ENCODE measurements at places on chromosomes 4 and X. TPM values are rescaled to one million over a fixed set of nuclear protein-coding genes. Genes with fewer than 3 reads are reported as not detected.

XAGE2 gene
- total RNA-seq = not detected

DNA sequence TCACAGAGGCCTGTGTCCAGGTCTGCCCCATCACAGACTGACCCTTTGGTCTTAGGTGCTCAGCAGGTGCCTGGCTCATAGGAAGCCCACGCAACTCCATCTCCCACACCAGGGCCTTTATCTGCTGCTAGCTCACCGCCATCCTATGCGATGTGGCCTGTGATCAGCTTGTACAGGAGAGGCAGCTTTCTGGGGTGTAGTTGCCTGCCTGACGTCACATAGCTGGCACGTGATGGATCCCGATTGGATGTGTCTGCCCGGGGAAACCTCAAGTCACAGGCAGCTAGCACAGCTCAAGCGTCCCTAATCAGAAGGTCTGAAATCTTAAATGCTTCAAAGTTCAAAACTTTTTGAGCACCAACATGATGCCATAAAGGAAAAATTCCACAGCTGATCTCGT lies 41.2 kb upstream of the CLDN34 start:
- no peaks in the 10 kb centered on the region for H3K4me1 ChIP-seq
- no peak overlapping the region for H3K4me3 ChIP-seq
- no peaks in the 10 kb centered on the region for H3K27me3 ChIP-seq

DNA sequence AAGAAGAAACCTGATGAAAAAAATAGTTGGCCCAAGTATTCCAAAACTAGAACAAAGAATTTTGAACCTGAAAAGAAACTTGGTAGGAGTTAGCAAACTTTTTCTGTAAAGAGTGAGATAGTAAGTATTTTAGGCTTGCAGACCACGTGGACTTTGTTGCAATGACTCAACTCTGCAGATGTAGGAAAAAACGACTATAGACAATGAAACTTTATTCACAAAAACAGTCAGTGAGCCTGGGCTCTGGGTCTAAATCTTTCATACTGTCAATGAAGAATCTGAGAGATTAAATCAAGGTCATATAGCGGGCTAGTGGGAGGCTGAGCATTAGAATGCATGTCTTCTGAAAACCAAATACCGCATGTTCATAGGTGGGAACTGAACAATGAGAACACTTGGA lies 23.0 kb downstream of the SH3D19 start:
- H3K4me3 ChIP-seq = no peak overlapping the region
- H3K27ac ChIP-seq = no peak overlapping the region
- peaks cover 13% of the 10 kb centered on the region for H3K4me1 ChIP-seq
- H3K36me3 ChIP-seq = no peaks in the 10 kb centered on the region

GRCh38 chrX:122546269-122546668 lies 637.8 kb upstream of the GRIA3 start:
- DNase-seq = no peak
- no peaks in the 10 kb centered on the region for H3K36me3 ChIP-seq
- H3K4me3 ChIP-seq = no peak overlapping the region
- H3K27me3 ChIP-seq = no peaks in the 10 kb centered on the region

DNA sequence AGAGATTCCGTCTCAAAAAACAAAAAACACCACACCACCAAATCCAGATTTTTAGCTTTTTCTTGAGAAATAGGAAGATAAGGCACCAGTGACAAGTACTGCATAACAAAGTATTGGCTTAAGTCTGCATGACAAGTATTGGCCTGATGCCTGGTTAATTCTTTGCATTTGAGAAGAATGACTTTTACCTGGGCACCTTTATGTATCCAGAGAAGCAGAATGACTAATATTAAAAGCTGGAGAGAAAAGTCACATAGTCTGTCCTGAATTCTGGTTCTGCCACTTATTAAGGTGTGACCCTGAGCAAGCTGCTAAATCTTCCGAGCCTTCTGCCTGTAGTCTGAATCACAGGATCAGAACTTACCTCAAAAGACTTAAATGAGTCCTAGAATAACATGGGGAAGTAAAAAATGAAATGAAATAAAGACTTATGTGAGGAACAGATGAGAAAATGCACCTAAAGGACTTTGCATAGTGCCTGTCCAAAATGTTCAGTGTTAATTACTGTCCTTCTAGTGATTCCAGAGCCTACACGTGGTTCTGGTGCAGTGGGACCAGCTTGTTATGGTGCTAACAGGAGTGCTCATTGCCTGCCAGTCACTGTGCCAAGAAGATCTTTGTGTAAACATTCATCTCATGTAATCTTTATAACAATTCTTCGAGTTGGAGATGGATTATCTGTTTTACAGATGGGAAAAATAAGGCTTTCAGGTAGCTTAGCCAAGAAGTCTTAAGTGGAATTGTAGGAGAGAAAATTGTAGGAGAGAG lies 31.6 kb downstream of the UGDH start:
- no peak overlapping the region for H3K4me3 ChIP-seq
- H3K27ac ChIP-seq = peak overlapping the region; percentile 88
- DNase-seq = peak; percentile 87
- H3K4me1 ChIP-seq = peaks cover 10% of the 10 kb centered on the region

MAGED4B gene
- total RNA-seq = 2.8 TPM
